T-helper 9 cell (primary cell): ENCODE measurements at places on chromosomes 4 and X.

DNA sequence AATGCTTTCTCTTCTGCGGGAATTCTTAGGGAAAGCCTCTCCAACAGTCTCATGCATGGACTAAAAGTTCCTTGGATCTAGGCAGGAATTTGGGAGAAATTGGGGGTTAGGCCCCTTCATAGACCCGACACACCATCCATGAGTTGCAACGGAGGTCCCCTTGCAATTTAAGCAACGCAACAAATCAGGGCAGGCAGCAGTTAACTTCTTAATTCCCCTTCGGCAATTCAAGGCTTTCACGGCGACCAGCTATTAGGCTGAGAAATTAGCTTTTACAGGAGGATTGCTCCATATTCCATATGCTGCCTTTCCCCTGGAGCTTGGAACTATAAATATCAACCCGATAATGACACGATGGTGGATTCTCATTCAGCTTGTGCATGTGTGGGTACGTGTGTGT, 241.0 kb downstream of the SHOX start:
- no peak for DNase-seq

GRCh38 chr4:76194325-76194724, 19.3 kb downstream of the SCARB2 start:
- DNase-seq: no peak

GRCh38 chr4:6372649-6373525, 99.5 kb downstream of the PPP2R2C start:
- DNase-seq: no peak

- DNase-seq: no peak
These were observed 135.4 kb upstream of the GNPDA2 start for GRCh38 chr4:44861756-44862155.

DNA sequence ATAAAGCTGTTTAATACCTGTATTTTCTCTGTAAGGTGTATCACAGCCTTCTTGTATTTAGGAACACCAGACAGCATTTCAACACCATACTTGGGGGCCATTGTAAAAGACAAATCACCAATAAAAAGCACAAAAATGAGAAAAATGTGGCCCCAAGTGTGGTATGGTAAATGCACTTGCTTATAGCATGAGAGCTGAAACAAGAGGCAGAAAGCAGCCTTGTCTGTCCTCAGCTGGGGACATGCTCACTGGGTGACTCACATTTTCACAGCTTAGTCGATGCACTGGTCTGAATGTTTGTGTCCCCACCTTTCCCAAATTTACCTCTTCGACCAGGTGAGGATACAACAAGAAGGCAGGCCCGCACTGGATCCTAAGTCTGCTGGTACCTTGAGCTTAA, 639.7 kb upstream of the AGA start:
- DNase-seq: no peak

- DNase-seq: no peak
These were observed 352 bp upstream of the MAP3K15 start for GRCh38 chrX:19515615-19516105.

- no peak for DNase-seq
These were observed 58.2 kb downstream of the PPM1K start for GRCh38 chr4:88226143-88226542.

DNA sequence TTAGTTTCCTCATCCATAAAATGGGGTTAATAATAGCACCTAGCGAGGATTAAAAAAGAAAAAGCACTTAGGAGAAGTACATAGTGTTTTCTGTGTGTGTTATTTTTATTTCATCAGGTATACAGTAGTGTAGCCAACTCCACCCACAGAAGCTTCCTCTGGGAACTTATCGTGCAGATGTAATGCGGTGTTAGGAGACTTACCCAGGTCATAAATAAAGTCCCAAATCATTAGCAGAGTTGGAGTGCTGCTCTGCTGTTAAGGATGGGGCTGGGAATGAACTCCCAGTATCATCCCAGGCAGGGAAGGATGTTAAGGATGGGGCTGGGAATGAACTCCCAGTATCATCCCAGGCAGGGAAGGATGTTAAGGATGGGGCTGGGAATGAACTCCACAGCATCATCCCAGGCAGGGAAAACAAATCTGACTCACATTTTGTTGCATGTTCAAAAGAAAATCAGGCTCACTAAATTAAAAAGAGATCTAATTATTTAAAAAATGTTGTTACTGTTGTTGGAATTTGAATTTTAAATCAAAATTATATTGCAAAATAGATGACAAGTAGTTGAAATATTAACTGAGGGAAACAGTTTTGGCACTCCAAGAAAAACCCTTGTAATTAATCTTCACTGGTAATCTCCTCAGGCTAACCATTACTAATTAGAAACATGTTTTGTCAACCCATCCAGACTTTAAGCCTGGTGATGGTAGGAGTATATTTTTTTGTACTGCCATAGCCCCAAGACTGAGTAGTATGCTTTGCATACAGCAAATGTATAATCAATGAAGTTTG, 10.2 kb upstream of the SFRP2 start:
- DNase-seq: no peak

DNA sequence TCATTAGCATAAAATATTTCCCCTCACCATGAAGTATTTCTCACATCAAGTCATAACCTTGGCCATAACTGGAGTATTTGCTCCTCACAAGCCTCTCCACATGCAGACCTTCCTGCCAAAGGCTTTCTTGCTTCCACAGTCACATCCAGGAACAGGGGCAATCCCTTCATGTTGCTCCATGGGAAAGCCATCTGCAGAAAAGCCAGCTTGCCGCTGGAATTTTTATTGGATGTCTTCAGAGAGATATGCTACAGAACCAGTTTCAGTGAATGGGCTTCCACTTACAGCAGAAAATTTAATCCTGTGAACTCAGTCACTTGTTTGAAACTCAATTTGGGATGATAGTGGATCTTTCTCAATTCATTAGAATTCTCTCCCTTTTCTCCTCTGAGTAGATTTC, 3.2 kb upstream of the CDKN2AIP start:
- no peak for DNase-seq

DNA sequence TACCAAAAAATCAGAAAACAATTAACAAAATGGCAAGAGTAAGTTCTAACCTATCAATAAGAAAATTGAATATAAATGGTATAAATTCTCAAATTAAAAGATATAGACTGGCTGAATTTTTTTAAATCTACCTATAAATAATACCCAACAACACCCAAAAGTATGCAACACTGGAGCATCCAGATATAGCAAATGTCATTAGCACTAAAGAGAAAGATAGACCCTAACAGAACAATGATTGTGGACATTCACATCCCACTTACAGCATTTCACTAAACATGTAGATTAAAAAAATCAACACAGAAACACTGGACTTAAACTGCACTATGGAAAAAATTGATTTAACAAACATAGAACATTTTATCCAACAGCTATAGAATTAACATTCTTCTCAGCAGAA, 673.0 kb upstream of the GRID2 start:
- no peak for DNase-seq

DNA sequence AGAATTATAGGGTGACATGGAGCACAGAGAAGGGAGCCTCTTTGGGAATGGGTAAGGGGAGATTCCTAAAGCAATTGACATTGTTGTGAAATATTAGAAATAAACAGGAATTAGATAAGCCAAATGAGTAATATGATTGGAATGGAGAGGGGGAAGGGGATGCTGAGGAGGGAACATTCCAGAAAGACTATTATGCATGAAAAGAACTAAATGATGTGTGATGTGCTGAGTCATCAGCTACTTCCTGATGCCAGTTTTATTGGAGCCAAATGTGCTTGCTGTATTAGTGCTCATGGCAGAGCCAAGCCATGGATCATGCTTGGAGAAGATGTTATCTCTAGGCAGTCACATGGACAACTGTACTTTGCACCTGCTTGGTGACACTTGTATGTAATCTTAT, 189.0 kb upstream of the HCCS start:
- DNase-seq: no peak

DNA sequence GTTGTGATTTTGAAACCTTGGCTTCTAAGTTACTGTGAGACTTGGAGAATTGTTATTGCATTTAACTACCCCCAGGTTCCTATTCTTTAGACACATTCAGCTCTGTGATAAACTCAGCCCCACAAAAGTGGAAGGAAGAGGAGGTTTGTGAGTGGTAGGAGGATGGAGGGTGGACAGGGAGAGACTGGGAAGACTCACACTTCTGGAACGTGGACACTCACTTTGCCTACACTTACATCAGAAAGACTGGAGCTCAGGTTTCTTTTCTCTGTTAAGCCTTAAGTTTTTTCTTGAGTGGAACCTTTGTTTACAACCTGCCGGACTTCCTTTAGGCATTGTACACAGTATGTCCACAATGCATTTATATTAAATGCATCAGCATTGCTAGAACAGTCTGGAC, 99.0 kb downstream of the AREG start:
- no peak for DNase-seq

GRCh38 chr4:147590249-147590920, 26.8 kb upstream of the TMEM184C start:
- peak; percentile 16 for DNase-seq

DNA sequence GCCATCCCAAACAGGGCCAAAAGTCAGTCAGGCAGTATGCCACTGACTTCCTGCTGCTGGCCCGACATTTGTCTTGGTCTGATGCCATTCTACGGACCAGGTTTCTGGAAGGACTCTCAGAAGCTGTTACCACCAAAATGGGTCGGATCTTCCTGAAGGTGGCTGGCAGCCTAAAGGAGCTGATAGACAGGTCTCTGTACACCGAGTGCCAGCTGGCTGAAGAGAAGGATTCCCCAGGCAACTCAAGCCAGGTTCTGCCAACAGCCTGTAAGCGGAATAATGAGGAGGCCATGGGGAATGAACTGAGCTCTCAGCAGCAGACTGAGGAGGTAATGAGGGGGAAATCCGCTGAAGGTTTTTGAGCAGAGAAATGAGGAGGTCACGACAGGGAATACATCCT, 95.7 kb downstream of the RTL9 start:
- no peak for DNase-seq

DNA sequence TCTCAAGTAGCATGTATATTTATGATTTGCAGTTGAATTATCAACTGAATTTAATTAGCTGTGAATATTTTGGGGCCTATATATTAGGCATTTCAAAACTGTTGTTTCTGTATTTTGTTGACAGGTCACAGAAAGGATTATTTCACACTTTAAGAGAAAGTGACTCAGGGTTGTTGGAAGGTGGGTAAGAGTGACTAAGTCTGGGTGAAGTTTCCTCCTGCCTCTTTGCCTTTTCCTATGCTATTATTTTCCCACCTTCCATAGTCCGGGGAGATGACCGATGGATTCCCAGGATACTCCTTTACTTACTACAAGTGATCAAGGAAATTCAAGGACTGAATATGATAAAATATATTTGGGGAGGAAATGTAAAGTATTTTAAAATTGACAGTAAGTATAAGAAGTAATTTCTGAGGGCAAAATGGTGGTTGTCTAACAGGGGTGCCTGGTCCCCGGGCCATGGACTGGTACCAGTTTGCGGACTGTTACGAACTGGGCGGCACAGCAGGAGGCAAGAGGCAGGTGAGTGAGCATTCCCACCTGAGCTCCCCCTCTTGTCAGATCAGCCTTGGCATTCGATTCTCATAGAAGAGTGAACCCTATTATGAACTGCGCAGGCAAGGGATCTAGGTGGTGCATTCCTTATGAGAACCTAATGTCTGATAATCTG, 175.5 kb upstream of the GPRIN3 start:
- no peak for DNase-seq

DNA sequence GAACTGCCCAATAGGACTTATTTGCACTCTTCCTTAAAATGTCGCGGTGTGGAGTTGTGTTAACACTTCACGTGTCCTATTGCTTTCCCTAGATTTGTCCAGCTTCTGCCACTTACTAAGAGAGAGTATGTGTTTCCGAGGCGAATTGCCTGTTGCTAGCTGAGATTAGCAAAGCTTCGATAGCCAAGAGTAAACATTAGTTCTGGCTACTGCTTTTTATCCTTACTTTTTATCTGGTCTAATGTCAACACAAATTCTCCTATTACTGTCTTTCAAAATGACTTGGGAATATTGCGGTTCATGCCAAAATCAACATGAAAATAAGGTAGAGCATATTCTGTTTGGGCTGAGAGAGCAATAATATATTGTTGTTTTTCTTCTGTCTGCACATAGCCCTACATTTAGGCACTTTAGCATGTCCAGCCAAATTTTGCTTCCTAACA, 90.4 kb upstream of the VEGFC start:
- no peak for DNase-seq

DNA sequence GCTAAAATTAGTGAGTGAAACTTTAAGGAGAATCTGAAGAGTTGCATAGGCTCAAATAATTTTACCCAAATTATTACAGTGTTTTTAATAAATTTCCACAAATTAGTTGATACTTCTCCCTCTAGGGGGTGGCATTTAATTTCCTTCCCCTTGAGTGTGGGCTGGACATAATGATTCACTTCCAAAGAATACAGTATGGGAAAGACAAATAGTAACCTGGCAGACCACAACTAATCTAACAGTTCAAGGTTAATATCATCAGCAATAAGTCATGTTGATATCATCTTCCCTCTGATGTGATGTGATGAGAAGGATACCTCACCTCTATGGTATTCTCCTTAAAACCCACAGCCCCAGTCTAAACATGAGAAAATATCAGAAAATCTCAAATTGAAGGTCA, 15.5 kb downstream of the PFKFB1 start:
- DNase-seq: no peak

DNA sequence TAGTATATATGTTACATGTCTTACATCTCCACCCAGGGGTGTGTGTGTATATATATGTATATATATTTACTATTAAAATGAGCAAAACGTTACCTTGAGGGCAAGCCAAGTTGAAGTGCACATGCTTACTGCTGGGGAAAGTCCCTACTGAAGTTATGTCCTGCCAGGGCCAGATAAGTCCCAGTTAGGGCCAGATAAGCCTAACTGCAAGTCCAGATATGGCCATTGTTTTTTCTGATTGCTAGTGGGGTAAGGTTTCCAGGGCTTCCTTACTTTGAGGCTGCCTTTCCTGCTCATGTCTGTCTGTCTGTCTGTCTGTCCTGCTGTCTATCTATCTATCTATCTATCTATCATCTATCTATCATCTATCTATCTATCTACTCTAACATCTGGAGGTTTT, 19.3 kb upstream of the ZNF81 start:
- DNase-seq: no peak

- no peak for DNase-seq
These were observed 102.8 kb downstream of the NAF1 start for GRCh38 chr4:163063891-163064290.

DNA sequence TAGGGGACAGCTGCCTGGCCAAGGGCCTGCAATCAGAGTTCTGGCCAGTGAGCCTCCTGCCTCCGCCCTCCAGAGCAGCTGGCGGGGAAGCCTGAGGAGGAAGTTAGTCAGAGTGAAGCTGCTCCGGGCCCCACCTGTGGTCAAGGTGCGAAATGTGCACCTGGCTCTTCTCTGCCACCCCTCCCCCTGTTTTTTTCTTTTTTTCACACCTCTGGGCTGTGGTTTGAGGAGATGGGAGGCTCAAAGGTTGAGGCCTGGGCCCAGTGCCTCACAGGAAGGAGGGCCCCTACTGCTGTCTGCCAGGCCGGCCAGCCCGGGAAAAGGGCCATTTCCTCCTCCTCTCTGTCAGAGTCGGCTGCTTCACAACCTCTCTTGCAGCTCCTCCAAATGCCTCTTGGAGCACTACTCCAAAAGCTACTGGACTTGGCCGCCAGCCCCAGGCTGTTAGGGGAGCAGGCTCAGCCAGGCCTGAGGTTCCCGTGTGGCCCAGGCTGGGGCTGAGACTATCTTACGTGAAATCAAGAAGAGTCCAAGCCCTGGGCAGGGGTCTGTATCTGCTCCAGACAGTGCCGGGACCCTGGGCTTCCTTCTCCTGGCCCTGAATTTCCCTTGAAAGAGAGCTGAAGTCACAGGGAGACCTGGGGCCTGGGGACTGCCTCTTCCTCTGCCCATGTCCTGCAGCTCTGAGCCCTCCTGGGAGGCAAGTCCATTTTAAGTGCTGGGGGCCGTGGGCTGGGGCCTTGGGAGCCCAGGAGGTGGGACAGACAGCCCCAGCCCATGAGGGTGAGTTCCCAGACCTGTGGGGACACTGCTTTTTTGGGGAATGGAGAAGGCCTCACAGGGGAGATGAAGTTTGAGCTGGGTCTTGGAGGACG, 4.5 kb upstream of the CXCR3 start:
- DNase-seq: peak; percentile 65
